CD4-positive, alpha-beta T cell treated with Interleukin-17A for 1 hour (primary cell): ENCODE measurements at places on chromosomes 12 and 14.

DNA sequence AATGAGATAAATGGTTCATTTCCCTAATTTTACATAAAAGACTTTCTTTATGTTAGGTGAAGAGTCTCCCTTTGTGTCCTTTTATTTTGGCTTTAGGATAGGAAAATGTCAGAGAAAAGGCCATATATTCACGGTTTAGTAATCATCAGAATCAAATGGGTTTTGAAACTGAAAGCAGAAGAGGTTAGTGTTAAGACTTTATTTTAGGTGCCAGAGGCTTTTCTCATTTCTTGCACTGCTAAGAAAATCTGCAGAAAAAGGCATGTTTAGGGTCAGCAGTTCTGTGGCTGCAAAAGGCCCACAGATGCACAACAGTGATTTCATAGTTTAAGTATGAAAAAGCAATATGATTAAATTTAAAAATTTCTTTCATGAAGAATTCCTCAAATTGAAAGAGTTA is 80.4 kb upstream of the SINHCAF start:
- no peak for DNase-seq

- peak; percentile 76 for DNase-seq
Measured at GRCh38 chr12:121799156-121799841, 4.5 kb upstream of the SETD1B start.

- DNase-seq, result no peak
Measured at GRCh38 chr14:20603813-20604690, 12.9 kb upstream of the RNASE12 start.

GRCh38 chr14:86933460-86933859 is 1059.5 kb downstream of the GALC start:
- DNase-seq, result no peak

DNA sequence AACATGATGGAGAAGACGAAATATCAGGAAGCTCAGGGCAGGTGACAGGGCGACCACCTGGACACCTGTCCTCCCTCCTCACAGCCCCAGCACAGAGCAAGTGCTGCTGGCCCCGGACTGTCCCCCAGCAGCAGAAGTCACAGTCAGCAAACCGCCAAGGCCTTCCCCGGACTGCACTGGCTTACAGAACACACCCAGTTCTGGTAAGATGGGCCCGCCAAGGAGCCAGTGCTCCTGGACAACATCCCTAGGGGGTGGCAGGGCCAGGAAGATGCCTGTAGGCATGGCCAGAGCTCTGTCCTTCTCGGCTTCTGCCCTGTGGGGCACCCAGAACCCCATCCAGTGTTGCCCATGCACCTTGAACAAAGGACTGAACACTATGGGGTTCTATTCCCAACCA is 77.9 kb downstream of the BCL11B start:
- DNase-seq, result no peak

DNA sequence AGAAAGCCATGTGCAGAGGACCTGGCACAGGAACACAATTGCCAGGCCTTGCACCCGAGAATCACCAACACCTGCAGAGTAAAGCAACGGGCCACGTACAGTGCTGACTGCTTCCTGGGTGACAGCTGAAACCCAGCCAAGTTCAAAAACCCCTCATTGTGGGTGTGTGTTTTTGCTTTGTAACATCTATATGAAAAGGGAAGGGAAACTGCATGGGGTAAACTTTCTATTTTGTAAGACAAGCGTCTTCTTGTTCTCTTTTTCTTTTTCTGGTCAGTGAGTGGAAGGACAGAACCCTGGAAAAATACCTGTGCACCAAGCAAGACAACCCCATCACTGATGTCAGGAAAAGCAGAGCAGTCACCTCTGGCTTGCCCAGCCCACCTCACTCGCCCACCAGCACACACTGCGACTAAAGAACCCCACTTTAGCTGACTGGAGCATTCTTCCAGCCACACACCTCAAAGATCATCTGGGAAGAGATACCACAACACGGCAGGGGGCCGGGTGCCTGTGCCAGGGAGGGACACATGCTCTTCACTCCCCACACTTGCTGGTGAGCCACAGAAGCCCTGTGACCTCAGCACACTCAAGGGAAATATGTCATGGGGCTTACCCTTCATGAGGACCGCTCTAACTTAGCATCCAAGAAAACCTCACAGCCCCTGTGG is 172.3 kb downstream of the NDUFA12 start:
- peak; percentile 7 for DNase-seq

DNA sequence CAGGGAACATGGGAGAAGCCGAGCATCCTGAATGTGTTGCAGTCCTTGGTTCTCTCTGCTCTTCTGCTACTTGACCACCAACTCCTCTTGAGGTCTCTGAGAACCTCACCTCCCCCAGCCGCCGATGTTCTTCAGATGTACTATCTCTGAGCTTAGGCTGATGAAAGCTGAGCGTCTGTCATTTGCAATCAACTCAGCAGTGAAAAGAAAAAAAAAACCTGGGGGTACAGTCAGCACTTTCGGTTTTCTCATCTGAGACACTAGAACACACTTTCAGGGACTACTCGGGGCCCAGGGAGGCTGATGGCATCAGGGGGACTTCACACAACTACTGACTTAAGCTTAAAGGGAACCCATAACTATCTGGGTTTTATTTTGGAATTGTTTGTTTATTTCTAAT is 9.6 kb upstream of the FLVCR2 start:
- no peak for DNase-seq

DNA sequence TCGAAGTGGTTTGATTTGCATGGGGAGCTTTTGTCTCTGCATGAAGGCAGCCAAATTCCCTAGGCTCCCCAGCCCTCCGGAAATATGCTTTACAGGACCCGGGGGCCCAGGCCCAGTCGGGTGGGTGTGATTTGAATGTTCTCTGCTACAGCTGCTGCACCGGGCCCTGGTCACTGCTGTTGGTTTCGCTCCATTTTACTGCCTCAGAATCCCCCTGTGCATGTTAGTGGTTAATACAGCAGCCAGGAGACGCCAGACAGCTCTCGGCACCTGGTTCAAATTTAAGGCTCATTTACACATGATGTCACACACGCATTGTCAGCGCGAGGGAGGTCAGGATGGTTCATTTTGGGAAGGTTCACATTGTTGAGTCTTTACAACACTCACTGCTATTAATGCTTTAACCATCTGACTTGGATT is 99.6 kb downstream of the SLC38A6 start:
- DNase-seq, result no peak

DNA sequence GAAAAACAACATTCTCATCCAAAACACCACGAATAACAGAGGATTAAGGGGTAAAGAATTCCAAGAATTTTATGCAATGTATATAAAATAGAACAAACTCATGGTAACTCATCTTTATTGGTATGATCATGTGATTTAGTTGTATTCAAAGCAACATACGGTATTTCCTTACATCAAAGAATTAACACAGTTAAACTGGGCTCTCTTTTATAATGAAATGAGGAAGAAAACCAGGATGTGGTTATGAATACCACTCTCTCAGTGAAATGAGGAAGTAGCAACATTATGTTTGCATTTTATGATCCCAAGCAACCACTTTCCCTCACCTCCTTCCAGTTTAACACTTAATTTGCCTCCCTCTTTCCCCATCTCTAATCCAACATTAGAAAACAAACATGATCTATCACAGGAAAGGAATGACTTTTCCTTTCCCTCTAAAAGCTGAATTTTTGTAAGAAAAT is 22.9 kb downstream of the SPTLC2 start:
- DNase-seq, result peak; percentile 54

- no peak for DNase-seq
Measured at GRCh38 chr12:57025196-57025595, 8.9 kb upstream of the TAC3 start.

- DNase-seq, result no peak
Measured at GRCh38 chr14:102187568-102188001, 47.9 kb downstream of the WDR20 start.

GRCh38 chr12:95143621-95144205 is 70.3 kb upstream of the NR2C1 start:
- DNase-seq, result no peak

DNA sequence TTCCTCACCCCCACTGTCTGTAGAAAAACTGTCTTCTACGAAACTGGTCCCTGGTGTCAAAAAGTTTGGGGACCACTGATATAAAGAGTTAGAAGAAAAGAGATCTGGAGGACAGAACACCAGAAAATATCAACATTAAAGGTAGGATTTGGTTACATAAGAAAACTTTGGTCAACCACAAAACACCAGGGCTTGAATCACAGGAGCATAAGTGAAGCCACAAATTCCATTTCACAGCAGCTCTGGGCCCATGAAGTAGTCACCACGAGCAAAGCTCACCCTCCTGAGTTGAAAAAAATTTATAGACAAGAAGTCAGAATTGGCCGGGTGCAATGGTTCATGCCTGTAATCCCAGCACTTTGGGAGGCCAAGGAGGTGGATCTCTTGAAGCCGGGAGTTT is 19.4 kb downstream of the RALGAPA1 start:
- no peak for DNase-seq

GRCh38 chr14:97902630-97903029 is 1105.4 kb downstream of the VRK1 start:
- DNase-seq, result no peak

- no peak for DNase-seq
Measured at GRCh38 chr12:34391771-34392581, 369.7 kb downstream of the ALG10 start.

DNA sequence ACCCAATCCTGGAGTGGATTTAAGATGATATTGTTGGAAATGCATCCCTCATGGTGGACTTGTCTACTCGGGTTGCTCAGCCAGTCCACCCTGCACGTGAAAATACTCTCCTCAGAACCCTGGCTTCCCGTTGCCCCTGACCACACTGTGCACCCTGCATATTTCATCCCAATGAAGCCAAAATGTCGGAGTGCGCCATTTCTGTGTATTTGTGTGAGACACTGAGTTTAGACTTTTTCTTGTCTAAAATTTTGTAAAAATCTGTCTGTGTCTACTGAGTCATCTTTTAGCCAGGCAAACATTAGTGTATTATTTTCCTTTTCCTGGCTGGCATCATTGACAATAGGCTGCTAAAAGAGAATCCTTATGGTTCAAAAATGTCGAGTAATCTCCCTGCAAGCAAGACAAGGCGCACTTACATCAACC is 485 bp upstream of the PNMA1 start:
- no peak for DNase-seq

GRCh38 chr14:67423424-67423823 is 11.5 kb upstream of the PLEK2 start:
- DNase-seq, result no peak

DNA sequence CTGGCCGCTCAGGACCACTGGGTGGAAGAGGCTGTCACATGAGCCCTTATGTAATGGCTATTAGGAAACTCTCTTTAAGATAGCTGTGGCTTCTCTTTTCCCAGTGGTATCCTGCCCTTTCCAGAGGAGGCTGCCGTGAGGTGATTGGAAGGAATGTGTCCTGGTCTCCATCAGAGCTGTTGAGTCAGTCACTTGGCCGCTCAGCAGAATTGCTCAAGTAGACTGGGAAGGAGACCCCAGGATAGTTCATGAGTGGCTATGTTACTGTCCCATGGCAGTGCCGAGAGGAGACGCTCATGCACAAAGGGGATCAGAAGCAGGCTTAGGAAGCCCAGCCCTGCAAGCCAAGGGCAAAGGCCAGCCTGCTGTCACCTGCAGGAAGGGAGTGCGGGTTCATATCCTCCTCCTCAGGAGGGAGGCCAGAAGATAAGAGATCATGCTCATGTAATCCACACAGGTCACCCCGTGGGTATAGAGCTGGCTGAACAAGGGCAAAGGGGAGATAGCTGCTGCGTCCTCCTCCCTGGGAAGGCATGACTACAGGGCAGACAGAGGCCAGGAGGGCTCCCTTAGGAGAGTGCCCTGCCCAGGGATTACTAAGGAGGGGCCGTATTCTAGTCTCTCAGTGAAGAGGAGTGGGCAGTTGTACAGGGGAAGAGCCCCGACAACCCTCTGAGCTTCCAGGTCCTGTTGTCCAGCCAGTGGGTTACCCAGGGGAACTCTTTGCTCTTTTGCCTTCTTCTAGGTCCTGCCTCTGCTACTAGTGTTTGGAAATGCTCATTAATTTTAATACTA is 137.0 kb upstream of the MAX start:
- no peak for DNase-seq

- no peak for DNase-seq
Measured at GRCh38 chr12:124928912-124929530, 14.6 kb upstream of the UBC start.

DNA sequence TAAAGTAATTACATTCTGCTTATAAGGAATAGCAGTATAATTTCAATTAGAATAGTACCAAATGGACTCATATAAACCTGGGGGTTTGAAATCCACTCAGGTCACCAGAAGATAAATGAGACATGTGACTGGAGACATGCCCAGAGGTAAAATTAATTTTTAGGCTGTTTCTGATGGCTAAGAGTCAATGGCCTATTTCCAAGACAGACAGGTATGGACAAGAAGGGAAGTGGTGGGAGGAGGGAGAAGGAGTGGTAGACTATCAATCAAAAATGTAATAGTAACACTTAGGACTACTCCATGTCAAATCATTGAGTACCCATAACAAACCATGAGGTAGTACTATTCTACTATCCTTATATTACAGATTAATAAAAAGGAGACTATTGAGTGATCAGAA is 544.0 kb downstream of the GALC start:
- no peak for DNase-seq

- no peak for DNase-seq
Measured at GRCh38 chr14:98187281-98187680, 1084.7 kb downstream of the BCL11B start.

DNA sequence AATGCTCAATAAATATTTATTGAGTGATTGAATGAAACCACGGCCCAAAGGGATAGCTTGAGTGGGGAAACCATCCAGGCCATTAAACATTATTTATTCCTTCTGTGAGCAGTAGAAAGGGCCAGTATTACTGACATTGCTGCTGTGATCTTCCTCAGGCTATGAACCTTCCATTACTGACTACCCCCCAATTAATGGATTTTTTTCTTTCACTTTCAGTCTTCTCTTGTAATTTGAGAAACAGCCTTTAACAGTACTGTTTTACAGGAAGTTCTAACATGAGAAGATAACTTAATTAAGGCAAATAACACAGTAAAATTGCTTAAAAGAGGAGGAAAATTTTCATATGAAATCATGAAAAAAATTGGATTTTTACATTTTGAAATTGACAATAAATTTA is 629.5 kb downstream of the TRHDE start:
- no peak for DNase-seq

GRCh38 chr12:7581625-7582024 is 78.0 kb upstream of the CD163 start:
- DNase-seq, result no peak
